WTC11 (cell line): ENCODE measurements at places on chromosomes 13 and 19. TPM values are rescaled to one million over a fixed set of nuclear protein-coding genes. Genes with fewer than 3 reads are reported as not detected.
A peak's percentile ranks its signal among the peaks of the same experiment; 100 is the strongest.

The PGLYRP2 gene
- not detected in 3 replicates for total RNA-seq

The USPL1 gene
- 14.3 to 15.9 TPM (median 15.4 TPM) in 3 replicates for total RNA-seq

The ZNF865 gene
- total RNA-seq = 18.5 to 21.7 TPM (median 19.0 TPM) in 3 replicates

The CEACAM7 gene
- total RNA-seq = 0.15 to 0.21 TPM (median 0.18 TPM) in 3 replicates

- no peak for DNase-seq
These were observed 1.2 kb upstream of the ZFP36 start for GRCh38 chr19:39405261-39405957.

- no peak for DNase-seq
These were observed 958 bp upstream of the OBI1 start for GRCh38 chr13:78659732-78660494.

DNA sequence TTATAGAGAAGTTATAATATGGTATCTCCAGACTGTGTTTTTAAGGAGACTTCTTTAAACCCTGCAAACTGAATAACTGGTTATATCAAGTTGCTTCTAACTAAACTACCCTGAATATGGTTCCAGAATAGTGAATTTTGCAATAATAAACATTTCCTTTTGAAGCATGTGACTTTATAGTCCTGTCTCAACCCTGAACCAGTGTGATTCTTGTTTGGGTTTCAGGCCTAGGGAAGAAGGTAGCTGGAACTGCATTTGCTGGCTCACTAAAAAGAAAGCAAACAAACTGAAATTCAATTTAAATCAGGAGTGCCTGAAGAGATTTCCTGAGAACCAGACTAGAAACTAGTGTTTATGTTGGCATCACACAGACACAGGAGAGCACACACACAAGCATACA is 4.9 kb downstream of the ARHGEF7 start:
- DNase-seq = no peak

- peak; percentile 45 for DNase-seq
These were observed 18.7 kb upstream of the ZNF888 start for GRCh38 chr19:52941941-52942385.

- DNase-seq = no peak
These were observed 22.0 kb downstream of the COL4A1 start for GRCh38 chr13:110284779-110285484.

DNA sequence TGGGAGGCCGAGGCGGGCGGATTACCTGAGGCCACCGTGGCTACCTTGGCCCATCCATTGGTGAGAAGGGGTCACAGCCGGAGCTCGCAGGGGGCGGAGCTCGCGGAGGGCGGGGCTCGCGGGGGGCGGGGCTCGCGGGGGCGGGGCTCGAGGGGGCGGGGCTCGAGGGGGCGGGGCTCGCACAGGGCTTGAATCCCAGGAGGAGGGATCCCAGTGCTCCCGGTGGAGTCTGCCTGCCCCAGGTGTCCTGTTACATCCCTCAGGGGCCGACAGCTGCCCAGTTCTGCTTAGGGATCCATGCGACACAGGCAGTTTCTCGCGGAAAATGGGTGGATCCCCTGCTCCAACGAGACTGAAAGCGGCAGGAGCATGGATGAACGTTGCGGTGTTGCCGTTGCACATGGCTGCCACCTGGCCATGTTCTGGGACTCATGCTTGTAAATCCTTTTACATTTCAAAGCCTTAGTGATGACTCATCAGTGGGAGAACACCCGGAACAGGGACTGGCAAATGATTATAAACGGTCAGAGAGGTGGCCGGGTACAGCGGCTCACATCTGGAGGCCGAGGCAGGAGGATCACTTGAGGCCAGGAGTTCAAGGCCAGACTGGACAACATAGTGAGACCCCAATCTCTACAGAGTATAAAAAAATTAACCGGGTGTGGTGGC is 25.1 kb downstream of the TMPRSS9 start:
- DNase-seq = peak; percentile 84

DNA sequence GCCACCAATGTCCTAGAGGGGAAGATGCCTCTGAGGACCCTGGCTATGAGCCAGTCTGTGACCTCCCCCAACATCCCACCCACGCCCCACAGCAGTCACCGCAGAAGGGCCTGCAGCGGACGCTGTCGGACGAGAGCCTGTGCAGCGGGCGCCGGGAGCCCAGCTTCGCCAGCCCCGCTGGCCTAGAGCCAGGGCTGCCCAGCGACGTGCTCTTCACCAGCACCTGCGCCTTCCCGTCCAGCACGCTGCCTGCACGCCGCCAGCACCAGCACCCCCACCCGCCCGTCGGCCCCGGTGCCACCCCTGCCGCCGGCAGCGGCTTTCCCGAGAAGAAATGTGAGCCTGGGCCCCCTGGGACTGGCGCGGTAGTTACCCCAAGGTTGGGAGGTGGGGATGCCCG is 30.6 kb downstream of the DPF1 start:
- no peak for DNase-seq

- DNase-seq = no peak
These were observed 22.6 kb downstream of the SUGP1 start for GRCh38 chr19:19297759-19298158.
